ENCODE measurements at places on chromosomes 4 and X.

DNA sequence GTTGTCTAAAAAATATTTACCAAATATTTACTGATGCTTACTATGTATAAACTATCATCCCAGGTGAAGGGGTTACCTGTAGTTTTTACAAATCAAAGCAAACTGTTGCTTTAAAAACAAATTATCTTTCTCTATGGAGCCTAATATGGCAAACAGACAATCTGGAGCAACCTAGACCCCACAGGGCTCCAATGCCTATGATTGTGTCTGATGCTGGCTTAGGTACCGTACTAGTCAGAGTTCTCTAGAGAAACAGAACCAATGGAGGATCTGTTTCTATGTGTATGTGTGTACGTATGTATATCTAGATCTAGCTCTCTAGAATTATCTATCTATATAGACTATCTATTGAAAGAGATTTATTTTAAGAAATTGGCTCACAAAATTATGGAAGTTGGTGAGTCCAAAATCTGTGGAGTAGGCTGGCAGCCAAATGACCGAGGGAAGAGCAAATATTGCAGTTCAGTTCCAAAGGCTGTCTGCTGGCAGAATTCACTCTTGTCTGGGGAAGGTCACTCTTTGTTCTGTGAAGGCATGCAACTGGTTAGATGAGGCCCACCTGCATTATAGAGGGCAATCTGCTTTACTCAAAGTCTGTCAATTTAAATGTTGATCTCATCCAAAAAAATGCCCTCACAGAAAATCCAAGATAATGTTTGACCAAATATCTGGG lies 127.1 kb upstream of the ENPEP start:
- DNase-seq, result no peak

GRCh38 chrX:28693101-28693500 lies 105.9 kb downstream of the IL1RAPL1 start:
- DNase-seq, result no peak

- DNase-seq, result no peak
Measured at GRCh38 chr4:56342746-56343145, 44.5 kb downstream of the AASDH start.

DNA sequence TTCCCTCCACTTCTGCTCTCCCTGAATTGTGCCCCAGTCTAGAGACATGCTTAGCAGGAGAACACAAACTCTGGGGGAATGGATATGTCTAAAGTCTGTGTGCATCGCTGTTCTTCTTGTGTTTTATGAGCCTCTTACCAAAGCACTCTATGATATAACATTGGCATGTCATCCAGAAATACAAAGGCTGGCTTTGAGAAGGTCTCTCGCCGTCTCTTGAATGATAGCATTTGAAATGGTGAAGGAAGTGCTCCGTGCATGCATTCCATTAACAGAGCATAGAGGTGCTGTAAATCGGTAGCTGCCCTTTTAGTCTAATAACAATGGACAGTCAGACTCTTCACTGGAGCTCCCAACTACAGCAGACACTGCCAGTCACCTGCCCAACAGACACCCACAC lies 7.1 kb upstream of the FAM149A start:
- no peak for DNase-seq

DNA sequence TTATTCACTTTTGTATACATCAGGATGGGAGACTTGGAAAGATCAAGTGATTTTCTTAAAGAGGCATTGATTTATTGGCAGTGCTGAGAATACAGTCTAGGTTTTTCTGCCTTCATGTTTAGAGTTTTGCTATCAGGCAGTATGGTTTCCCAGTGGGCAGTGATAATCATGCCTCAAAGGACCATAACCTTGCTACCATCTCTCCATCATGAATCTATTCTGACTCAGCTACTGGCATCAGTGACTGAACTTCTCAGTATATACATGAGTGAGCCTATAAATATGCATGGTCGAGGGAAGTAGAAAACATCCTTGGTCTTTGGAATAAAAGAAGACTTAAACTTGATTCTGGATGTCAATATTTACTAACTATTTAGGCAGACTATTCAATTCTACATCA lies 562.0 kb upstream of the AADAT start:
- DNase-seq, result no peak

GRCh38 chrX:149296092-149296491 lies 209.0 kb downstream of the IDS start:
- no peak for DNase-seq

DNA sequence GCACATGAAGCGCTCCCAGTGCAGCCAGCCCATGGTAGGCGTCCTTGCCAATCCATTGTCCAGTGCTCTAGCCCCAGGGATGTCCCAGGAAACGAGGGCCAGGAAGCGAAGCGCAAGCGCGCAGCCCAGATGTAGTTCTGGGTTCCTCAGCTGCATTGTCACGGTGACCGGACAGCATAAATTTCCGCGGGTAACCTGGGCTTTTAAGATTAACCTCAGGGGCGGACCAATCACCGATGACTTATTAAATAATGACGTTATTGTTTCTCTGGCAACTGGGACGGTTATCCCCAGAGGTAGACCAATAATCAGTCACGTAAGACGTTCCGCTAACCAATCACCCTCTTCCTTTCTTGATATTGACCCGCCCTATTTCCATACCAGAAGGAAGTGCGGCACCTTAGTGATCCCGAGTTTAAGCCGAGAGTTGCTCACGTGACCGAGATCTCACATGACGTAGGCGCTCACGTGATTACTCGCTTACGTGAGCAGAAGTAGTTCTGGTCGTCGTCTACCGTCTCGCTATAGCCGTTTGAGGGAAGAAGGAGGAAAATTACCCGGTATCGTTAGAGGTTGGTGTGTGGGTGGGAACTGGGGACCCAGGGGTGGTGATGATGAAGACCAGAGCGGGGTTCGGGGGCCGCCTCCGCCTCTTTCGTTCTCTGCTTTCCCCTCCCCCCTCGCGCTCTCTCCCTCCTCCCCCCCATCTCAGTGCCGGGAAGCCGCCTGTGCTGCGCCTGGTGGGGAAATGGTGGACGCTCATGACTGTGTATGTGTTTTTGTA lies at the start of the genes GLA and HNRNPH2:
Gene GLA (minus strand): TSS at position 178 of the 784 bp plus-strand sequence. CDS start 22 bp downstream, at position 156.
Gene HNRNPH2 (plus strand): TSS at position 475 of the 784 bp plus-strand sequence. CDS start 3,767 bp downstream, outside the sequence.
- peak; percentile 79 for DNase-seq

DNA sequence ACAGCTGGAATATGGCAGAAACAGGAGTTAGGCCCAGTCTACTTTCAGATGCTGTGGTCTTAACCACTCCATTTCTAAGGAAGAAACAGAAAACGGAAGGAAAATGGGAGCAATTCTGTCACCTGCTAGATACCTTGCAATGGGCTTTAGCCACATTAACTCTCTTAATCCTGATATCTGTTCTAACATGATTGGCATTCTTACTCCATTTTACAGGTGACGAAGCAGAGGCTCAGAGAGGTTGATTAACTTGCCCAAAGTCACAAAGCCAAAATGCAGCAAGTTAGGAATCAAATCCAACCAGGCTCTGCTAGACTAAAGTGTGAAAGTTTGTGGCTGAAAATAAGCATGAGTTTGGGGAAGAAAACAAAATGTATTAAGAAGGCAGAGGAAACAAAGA lies 196.9 kb downstream of the MAML3 start:
- DNase-seq, result no peak

GRCh38 chrX:121641560-121641959 lies 594.1 kb downstream of the GLUD2 start:
- DNase-seq, result no peak

DNA sequence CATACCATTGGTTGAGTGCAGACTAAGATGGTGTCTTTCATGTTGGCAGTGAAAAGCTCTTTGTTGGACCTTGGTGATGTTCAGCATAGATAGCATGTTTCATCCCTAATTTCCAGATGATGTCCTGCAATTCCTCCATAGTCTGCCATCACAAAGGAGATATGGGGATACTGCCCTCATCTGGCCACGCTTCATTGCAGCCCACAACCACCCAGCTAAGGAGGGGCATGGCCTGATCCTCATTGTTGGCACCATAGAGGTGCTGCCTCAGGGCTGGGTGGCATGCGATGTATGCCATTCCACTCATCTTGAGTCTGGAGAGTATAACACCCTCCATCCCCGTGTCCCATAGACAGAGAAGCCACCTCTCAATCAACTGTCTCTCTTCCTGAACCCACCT lies 31.5 kb upstream of the NUDT6 start:
- DNase-seq, result no peak

DNA sequence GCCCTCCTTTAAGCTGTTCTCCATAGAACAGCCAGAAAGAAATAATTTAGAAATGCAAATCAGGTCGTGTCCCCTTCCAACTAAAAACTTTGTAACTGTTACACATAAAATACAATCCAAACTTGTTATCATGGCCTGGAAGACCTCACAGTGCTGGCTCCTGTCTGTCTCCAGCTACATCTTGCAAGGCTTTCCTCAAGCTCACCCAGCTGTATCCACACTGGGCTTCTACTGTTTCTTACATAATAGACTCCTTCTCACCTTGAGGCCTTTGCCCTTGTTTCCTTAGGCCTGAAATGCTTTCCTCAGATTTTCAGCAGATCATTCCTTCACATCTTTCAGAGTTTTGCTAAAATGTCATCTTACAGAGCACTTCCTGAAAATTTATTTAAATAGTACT lies 33.5 kb upstream of the USP53 start:
- DNase-seq, result no peak

- DNase-seq, result no peak
Measured at GRCh38 chrX:14290335-14290734, 239.0 kb upstream of the GLRA2 start.

DNA sequence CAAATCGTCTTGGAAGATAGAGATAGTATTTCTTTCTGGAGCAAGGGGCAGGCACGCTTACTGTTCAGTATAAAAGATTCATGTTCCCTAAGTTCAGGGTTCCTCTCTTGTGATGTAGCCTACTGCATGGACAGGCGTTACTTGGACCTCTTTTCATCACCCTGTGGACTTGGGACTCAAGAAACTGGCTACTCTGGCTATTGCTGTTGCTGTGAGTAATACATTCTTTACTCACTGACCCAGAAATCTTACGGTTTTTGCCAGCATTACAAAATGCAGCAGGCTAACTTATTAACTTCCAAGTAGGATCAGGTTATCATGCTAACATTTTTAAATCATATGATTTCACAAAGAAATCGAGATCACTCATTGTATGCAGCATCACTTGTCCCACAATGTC lies 12.8 kb upstream of the GUCY1B1 start:
- no peak for DNase-seq

DNA sequence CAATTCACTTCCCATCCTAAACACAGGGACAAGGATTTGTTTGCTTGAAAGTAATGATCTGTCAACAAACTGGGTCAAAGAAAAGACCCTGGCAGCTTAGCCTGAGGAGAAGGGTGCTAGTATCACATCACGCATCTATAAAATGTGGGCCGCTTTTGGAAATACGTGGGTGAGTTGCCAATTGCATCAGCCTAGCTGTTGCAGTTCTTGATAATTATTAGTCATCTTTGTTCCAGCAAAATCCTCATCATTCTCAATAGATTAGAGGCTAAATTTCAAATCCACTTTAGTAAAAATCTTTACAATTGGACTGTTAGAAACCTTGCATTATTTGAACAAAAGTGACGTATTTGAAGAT lies 33.6 kb upstream of the TAPT1 start:
- no peak for DNase-seq

- no peak for DNase-seq
Measured at GRCh38 chrX:41823402-41823801, 99.4 kb downstream of the GPR82 start.

- DNase-seq, result no peak
Measured at GRCh38 chr4:155701827-155702226, 35.2 kb downstream of the GUCY1A1 start.

DNA sequence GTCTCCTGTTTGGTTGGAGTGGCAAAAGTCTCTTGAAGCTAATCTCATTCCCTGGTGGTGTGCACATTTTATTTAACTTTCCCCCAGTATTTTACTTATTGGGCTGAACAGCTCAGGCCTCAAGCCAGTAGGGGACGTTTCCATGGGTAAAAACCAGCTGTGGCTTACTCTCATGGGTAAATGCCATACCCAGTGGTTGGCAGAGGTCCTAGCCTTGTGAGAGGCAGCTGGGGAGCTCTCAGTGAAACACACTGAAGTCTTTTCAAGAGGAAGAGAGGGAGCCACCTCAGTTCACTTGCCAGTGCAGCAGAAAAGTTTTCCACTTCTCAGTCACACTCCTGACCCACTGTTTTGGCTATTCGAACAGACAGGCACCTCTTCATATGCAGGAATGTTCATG lies 1964.2 kb downstream of the ARAP2 start:
- DNase-seq, result no peak

DNA sequence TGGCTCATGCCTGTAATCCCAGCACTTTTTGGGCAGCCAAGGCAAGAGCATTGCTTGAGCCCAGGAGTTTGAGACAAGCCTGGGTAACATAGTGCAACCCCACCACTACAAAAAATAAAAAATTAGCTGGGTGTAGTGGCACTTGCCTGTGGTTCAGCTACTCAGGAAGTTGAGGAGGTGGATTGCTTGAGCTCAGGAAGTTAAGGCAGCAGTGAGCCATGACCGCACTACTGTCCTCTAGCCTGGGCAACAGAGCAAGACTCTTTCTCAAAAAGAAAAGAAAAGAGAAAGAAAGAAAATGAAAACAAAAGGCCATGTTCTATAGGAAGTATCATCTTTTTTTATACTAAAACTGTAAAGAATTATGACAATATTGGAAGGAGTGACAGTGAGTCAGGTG lies 38.5 kb downstream of the NEK1 start:
- DNase-seq, result no peak

- DNase-seq, result no peak
Measured at GRCh38 chr4:995311-996026, 2.3 kb upstream of the SLC26A1 start.

- no peak for DNase-seq
Measured at GRCh38 chr4:147056940-147057610, 111.4 kb upstream of the TTC29 start.

- DNase-seq, result no peak
Measured at GRCh38 chr4:16843831-16844508, 54.5 kb downstream of the LDB2 start.

DNA sequence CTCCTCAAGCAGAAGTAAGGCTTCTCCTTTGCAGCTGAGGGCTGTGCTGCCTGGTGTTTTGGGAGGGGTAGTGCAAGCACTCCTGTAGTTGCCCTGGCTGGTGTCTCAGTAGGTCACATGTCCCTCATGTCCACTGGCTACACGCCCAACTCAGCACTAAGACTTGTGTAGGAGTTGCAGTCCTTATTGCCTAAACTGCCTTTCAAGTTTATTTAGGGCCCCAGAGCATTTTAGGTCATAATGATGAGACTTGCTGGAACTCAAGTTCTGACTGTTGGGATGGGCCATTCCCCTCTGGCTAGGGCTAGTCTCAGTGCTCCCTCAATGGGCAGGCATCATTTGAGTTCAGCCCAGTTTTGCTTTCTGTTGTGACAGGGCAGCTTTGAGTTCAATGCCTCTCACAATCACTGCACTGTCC lies 44.1 kb downstream of the PPM1K start:
- no peak for DNase-seq

DNA sequence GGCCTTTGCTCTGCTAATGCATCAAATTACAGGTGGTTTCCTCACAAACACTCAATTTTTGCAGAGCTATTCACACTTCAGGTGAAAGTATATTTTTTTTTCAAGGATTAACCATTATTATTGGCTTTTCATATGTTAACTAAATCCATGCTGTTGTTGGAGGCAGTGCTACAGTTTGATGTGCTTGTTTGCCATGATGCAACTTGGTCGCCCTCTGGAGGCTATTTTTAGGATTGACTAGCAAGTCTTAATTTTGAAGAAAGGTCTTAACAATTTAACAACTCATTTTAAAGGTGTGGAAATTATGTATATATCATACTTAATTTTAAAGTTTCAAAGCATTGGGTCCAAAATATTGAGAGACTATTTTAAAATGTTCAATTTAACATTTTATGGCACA lies 168.8 kb upstream of the FAM47A start:
- peak; percentile 26 for DNase-seq
